ENCODE measurements at places on chromosomes 7 and 10. TPM values are rescaled to one million over a fixed set of nuclear protein-coding genes. Genes with fewer than 3 reads are reported as not detected.

DNA sequence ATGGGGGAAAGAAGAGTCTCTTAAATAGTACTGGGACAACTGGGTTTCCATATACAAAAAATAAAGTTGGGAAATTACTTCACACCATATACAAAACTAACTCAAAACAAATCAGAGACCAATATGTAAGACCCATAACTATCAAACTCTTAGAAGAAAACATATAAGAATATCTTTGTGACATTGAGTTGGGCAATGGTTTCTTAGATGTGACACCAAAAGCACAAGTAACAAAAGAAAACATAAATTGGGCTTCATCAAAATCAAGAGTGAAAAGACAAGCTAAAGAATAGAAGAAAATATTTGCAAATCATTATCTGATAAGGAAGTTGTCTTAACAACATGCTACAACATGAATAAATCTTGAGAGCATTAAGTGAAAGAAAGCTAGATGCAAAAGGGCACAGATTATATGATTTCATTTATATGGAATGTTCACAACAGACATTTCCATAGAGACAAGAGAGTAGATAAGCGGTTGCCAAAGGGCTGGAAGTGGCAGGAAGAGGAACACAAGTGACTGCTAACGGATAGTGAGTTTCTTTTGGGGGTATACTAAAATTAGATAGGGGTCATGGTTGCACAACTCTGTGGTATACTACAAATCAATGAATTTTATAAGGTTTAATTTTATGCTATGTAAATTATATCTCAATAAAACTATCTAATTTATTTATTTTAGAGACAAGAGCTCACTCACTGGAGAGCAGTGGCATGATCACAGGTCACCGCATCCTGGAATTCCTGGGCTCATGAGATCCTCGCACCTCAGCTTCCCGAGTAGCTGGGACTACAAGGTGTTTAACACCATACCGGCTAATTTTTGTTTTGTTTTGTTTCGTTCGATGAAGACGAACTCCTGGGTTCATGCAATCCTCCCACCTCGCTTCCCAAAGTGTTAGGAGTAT is 35.4 kb downstream of the JMJD1C start:
- DNase-seq = no peak

GRCh38 chr7:66054063-66054462 is 21.6 kb upstream of the ASL start:
- DNase-seq = no peak

GRCh38 chr7:69615685-69616084 is 17.4 kb downstream of the AUTS2 start:
- DNase-seq = no peak

The HOXA7 gene
- total RNA-seq = 23.6 TPM

The PLEKHS1 gene
- 0.98 TPM for total RNA-seq

DNA sequence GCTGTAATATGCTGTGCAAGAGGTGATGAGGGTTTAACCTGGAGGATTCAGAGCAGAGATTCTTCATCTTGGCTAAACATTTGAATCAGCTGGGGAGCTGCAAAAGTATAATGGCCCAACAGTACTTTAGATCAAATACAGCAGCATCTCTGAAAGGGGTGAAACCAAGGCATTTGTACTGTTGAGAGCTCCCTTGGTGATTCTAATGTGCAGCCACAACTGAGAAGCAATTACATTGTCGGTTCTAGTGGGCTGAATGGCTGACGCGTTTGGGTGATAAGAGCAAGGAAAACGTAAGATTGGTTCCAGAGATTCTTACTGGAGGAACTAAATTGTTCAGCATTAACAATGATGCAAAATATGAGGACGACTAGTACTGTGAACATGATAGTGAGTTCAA is 269.7 kb downstream of the AGMO start:
- no peak for DNase-seq

The FAM25G gene
- 31.5 TPM for total RNA-seq

The NPFFR1 gene
- 0.16 TPM for total RNA-seq

GRCh38 chr10:96642973-96643372 is 56.2 kb upstream of the TM9SF3 start:
- DNase-seq = no peak

The SPDYE5 gene
- total RNA-seq = not detected

DNA sequence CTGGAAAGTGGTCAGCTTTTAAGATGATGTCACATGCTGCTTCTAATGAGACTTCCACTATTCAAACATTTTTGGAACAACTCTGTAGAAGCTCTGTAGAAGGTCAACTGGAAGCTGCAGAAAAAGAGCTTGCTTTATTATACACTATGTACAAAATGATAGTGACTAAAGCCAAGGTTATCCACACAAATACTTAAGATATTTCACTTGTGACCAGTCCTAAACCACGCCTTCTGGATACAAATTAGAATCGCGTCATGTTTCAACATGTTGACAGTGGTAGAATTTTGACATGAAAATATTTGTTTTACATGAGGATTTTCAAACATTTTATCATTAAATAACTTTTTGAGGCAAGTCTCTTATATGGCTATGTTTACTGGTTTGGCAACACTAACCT is 499.6 kb upstream of the PHF14 start:
- no peak for DNase-seq

GRCh38 chr10:43647576-43647975 is 1.1 kb downstream of the ZNF32 start:
- DNase-seq = no peak

DNA sequence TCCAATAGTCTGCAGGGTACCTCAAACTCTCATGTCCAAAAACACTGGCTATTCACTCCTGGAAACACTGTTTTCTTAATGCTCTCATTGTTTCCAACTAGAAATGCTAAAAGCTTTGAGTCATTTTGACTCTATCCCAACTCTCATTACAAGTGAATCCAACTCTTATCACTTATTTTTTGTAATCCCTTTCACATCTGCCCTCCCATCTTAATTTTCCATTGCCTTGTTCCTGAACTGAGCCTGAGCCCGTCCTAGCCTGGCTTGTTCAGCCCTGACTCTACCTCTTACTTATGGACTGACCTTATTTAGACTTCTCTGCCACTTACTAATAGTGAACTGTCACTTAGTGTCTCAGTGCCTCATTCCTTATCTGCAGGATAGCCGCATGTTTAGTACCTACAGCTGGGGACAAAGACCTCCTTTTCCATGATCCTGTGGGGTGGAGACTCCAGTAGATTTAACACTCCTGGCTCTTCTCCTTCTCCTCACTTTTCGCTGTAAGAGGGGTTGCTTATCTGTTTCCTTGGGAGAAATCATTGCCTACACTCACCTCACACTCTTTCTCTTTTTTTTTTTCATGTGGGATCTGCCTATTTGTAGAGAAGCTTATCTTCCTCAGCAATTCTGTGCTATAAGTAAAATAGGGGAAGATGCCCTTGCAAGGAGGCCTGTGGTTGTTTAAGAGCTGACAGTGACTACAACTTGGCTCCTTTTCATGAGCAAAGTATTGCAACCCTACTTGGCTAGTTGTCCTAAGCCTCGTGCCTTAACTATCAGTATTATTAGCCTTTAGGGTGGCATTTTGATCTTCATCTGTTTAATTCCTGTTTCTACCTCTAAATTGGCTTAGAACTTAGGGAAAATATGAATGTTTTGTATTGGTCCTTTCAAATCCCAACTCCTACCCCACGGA is 56.4 kb downstream of the SLC16A12 start:
- no peak for DNase-seq

DNA sequence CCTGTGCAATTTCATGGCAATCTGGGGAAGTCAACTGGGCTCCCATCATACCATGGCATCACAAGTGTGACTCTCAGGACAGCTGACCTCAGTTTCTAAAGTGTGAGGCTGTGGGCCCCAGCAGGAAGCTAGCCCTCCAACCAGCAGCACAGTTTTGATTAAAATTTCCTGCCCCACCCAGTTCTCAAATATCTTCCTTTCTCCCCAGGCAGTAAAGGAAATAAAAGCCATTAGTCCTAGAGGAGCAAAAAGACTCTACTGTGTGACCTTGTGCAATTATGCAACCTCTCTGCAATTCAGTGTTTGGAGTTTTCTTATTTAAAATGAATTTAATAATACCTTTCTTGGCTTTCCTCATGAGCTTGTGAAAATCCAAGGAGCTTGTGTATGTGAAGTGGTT is 143.1 kb upstream of the CDCA7L start:
- DNase-seq = no peak
